ENCODE measurements at places on chromosomes 5 and 9. TPM values are rescaled to one million over a fixed set of nuclear protein-coding genes. Genes with fewer than 3 reads are reported as not detected.
A peak's percentile ranks its signal among the peaks of the same experiment; 100 is the strongest.

IL13 gene
- not detected for total RNA-seq

TLX3 gene
- total RNA-seq: not detected

ZNF782 gene
- total RNA-seq: 10.6 TPM

CCDC183 gene
- total RNA-seq: 0.18 TPM

COL23A1 gene
- 3.5 TPM for total RNA-seq

ALDOB gene
- total RNA-seq: 0.70 TPM

KIF20A gene
- 0.83 TPM for total RNA-seq

LCN9 gene
- total RNA-seq: not detected

LCNL1 gene
- 1.7 TPM for total RNA-seq

SV2C gene
- total RNA-seq: 0.60 TPM

SCGB3A1 gene
- total RNA-seq: 1.4 TPM

CRB2 gene
- 0.05 TPM for total RNA-seq

- DNase-seq: no peak
Observed at GRCh38 chr5:176180781-176181180, 57.4 kb upstream of the SIMC1 start.

- DNase-seq: no peak
Observed at GRCh38 chr9:27129221-27129620, 20.2 kb downstream of the TEK start.

- DNase-seq: no peak
Observed at GRCh38 chr5:124663101-124663506, 83.3 kb downstream of the ZNF608 start.

GRCh38 chr5:169960659-169961058 lies 19.6 kb downstream of the INSYN2B start:
- no peak for DNase-seq

DNA sequence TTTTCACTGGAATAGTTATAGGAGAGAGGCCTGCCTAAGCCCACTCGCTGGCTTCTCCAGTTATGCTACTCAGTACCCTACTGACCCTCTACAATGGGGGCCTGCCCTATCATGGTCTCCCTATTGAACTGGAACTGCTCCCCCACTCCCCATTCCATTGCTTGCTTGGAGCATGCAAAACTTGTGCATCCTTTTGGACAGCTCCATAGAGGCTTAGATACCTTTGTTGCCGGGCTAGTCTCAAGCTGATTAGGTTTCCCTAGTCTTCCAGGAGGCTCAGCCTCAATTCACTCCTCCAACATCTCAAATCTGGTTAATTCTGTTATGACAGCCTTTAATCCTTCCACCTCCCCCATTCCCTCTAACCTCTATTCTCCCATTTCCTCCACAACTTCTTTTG lies 39.9 kb downstream of the KIF24 start:
- no peak for DNase-seq

DNA sequence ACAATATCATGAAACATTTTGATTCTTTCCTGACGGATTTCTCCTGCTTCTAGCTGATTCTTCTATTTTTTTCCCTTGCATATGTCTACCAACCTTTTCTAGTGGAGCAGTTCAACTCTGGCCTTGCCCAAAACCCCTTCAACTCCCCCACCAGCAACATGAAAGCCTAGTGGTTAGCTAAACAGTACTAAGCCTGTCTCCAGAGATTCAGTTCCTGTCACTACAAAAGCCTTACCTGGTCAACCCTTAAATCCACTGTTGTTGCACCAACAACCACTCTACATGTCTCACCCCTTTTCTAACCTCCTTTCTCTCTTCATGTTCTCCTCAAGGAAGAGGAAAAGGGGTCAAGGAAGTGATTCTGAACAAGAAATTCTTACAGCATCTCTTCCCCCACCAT lies 74.8 kb upstream of the PIK3R1 start:
- no peak for DNase-seq

- no peak for DNase-seq
Observed at GRCh38 chr5:5800801-5801761, 378.6 kb downstream of the ICE1 start.

DNA sequence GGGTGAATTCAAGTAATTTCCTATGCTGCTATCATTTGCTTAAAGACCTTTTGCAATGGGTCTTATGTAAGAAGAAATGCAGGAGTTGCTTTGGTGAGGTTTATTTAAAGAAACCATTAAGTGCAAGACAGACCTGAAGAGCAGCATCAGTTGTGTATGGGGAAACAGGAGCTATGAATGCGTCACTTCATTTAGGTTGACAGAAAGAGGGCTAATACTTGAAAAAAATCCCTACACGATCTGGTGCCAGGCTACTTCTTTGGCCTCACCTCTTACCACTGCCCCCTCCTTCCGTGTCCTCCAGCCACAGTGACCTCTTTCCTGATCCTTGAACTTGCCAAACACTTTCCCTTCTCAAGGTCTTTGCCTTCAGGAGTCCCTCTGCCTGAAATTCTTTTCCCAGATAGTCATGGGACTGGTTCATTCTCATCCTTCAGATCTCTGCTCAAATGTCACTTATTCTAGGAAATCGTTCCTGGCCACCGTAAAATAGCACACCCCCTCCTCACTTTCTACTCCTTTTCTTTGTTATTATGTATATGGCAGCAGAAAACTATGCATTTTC lies 1.4 kb upstream of the JAK2 start:
- DNase-seq: no peak

GRCh38 chr5:156019130-156019529 lies 307.8 kb upstream of the SGCD start:
- DNase-seq: no peak

GRCh38 chr5:134120386-134121138 lies 6.1 kb downstream of the TCF7 start:
- no peak for DNase-seq

- no peak for DNase-seq
Observed at GRCh38 chr5:116482394-116482793, 92.2 kb downstream of the SEMA6A start.

GRCh38 chr9:19471737-19472648 lies 63.2 kb downstream of the ACER2 start:
- peak; percentile 62 for DNase-seq

DNA sequence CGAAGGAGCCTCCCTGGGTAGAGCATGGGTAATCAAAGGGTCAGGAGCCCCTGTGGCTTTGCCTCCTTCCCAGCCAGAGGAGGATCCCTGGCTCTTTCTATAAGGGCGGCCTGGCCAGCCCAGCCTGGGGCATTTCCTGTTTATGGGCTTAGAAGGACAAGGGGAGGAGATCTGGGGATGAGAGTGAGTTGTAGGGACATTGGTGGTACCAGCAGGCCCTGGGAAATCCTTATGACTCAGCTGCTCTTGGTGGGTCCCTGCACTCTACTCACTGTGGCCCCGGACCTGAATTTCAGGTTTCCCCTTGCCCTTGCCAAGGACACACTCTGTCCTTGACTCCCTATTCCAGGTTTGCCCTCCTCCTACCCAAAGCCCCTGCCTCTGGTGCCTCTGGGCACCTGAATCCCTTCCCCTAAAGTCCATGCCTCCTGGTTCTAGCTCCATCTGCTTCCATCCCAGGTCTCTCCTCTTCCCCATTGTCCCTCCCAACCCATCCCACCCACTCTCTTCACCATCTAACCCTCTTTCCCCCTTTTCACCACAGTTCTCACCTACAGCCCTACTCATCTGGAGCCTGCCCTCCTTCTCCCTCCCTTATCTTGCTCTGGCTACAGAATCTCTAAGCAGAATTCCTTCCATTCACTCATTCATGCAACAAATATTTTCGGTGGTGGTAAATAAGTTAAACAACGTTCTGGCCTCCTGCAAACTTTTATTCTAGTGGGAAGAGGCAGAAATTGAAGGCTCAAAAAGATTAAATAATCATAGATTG lies 34.9 kb downstream of the PCDH1 start:
- DNase-seq: peak; percentile 58

DNA sequence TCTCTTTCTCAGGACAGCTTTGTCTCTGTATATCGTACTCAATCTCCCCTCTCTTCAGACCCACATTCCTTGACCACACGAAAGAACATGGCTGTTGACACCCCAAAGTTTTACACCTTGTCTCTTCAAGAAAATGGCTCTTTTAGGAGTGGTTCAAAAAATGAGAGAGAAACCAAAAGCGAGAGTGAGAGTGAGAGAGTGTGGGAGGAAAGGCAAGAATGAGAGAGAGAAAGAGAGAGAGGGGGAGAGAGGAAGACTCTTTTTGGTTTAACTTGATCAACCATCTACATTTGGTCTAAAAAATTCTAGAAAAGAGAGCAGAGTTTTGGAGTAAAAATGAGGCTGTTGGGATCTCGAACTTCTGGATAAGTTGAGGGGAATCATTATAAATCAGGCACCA lies 581.8 kb upstream of the WWC1 start:
- DNase-seq: no peak

GRCh38 chr9:121599872-121600585 lies 51.4 kb upstream of the DAB2IP start:
- no peak for DNase-seq

GRCh38 chr5:116806836-116807235 lies 232.2 kb upstream of the SEMA6A start:
- no peak for DNase-seq

GRCh38 chr9:8251566-8251965 lies 452.0 kb upstream of the DMAC1 start:
- no peak for DNase-seq

- DNase-seq: no peak
Observed at GRCh38 chr9:112006361-112007020, 109.9 kb downstream of the UGCG start.

DNA sequence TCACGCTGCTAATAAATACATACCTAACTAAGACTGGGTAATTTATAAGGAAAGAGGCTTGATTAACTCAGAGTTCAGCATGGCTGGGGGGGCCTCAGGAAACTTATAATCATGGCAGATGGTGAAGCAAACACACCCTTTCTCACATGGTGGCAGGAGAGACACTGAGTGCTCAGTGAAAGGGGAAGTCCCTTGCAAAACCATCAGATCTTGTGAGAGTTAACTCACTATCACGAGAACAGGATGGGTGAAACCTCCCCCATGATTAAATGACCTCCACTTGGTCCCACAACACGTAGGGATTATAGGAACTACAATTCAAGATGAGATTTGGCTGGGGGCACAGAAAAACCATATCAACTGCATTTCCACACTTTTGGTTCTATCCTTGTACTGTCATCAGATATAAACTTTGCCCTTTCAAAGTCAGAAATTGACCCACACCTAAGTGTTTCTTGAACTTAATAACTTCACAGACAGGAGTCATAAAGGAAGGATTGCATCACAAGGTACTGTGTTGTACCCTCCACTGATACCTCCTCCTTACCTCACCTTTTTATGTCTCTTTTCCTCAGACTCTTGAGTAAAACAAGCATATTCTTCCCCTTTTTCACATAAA lies 319.1 kb upstream of the PIK3R1 start:
- DNase-seq: no peak

- no peak for DNase-seq
Observed at GRCh38 chr5:176878906-176879662, 20.1 kb downstream of the HK3 start.

GRCh38 chr5:1104327-1105006 lies 7.4 kb downstream of the SLC12A7 start:
- no peak for DNase-seq

DNA sequence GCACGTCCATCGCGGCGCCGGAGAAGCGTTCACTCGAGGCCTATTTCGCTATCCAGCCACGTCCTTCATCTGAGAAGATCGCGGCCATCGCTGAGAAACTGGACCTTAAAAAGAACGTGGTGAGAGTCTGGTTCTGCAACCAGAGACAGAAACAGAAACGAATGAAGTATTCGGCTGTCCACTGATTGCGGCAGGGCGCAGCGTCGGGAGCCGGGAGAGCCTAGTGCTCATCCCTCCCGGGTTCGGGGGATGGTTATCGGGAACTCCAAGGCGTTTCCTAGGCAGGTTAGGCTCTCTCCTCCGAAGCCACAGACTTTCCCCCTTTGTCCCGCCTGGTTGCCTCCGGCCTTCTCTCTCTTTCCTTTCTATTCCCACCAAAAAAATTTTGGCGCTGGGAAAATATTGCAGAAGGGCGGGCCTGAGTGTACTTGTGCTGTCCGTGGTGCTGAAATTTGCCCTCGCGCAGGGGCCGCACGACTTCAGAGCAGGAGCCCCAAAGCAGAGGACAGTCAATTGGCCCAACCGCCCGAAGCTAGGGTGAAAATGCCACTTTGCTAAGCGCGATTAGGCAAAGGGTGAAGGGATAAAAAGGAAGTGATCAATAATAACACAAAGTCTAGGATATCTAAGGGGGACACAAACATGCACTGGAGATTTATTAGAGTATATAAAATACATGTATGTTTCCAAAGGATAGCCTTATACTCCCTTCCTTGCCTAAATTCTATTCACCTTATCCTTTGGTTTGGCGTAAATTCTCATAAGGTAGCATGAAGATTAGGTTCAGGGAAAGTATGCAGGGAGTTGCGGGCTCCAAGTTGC lies 1.8 kb downstream of the POU4F3 start:
- no peak for DNase-seq

GRCh38 chr5:74679966-74680365 lies 5.1 kb upstream of the HEXB start:
- no peak for DNase-seq

GRCh38 chr5:154829181-154829588 lies 21.2 kb downstream of the FAXDC2 start:
- no peak for DNase-seq

DNA sequence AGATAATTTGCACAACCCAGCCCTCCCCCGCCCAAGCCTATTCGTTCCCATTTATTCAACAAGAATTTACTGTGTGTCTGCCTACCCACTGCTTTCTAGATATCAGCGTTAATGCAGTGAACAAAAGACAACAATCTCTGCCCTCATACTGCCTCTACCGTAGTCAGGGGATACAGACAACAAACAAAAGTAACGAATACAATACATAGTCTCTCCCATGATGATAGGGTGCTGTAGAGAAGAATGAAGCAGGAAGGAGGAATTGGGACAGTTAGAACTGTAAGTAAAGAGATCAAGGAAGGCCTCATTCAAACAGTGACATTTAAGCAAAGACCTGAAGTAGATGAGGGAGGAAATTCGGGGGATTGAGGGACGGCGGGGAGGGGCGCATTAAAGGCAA lies 1.7 kb downstream of the GFM2 start:
- DNase-seq: no peak

- DNase-seq: no peak
Observed at GRCh38 chr5:43209060-43209459, 17.0 kb downstream of the NIM1K start.

- DNase-seq: no peak
Observed at GRCh38 chr5:12322042-12322441, 417.8 kb upstream of the CTNND2 start.

- DNase-seq: no peak
Observed at GRCh38 chr5:74185599-74185998, 454.9 kb downstream of the ENC1 start.

GRCh38 chr9:85430659-85431338 lies 311.0 kb downstream of the AGTPBP1 start:
- DNase-seq: no peak

GRCh38 chr5:151775025-151775606 lies 3.4 kb downstream of the G3BP1 start:
- DNase-seq: no peak

DNA sequence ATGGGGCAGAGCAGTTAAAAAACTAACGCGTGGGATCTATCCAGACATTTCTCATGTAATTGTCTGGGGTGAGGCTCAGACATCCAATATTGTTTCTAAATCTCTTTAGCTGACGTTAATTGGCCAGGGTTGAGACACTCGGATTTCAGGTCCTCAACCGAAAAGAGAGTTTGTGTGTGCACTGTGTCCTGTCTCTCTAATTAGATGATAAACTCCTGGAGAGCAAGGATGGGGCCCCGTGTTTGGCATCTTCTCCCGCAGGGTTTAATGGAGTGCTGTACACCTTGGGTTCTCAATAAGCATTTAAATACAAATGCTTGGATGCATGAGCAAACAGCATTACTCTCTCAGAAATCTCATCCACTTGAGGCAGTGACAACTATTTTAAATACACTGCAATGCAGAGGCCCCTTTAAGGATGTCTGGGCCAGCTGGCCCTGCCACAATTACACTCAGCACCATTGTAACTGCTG lies 139.6 kb downstream of the MTX3 start:
- no peak for DNase-seq

All from ureter (tissue), 1 donor.